ENCODE measurements at places on chromosomes 5 and 9.

DNA sequence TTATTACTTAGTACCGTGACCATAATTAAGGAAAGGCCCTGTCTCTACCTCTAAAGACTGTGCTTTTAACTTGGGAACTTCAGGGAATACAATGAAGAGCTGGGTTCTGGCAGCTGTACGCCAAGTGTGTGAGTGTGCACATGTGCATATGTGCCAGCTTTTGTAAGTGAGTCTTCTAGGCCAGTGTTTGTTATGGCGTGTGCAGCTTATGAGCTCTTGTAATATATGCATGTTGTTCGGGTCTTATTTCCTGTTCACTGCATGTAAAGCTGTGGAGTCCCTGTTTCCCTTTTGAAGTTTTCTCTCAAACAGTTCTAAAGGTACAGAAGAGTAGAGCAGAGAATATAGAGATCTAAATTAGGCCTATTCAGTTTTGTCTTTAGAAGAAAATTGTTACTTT is 30.5 kb downstream of the TGFBR1 start:
- no peak for DNase-seq

GRCh38 chr5:74624501-74624900 is 16.0 kb downstream of the ENC1 start:
- DNase-seq: no peak

DNA sequence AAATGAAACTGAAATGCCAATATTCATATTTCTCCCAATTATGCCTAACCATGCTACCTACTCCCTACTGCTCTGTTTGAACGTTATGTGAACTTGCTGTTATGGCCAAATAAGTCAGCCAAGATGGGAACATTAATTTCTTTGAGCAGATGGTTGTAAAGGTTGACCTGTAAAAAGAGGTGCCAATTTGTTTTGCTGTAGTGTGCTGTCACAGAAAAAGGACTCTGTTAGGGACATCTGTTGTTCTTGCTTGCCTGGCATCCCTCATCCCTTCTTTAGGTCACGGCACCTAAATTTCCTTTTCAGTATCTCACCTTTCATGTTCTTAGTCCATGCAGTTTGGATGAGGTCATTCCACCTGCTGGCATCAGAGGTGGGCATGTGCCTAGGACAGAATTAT is 35.4 kb downstream of the GDNF start:
- no peak for DNase-seq

GRCh38 chr5:181121675-181122561 is 9.1 kb downstream of the OR2V1 start:
- peak; percentile 33 for DNase-seq

- peak; percentile 7 for DNase-seq
Measured at GRCh38 chr9:98944057-98944733, 488 bp downstream of the COL15A1 start.

- DNase-seq: no peak
Measured at GRCh38 chr5:156201788-156202403, 125.1 kb upstream of the SGCD start.

DNA sequence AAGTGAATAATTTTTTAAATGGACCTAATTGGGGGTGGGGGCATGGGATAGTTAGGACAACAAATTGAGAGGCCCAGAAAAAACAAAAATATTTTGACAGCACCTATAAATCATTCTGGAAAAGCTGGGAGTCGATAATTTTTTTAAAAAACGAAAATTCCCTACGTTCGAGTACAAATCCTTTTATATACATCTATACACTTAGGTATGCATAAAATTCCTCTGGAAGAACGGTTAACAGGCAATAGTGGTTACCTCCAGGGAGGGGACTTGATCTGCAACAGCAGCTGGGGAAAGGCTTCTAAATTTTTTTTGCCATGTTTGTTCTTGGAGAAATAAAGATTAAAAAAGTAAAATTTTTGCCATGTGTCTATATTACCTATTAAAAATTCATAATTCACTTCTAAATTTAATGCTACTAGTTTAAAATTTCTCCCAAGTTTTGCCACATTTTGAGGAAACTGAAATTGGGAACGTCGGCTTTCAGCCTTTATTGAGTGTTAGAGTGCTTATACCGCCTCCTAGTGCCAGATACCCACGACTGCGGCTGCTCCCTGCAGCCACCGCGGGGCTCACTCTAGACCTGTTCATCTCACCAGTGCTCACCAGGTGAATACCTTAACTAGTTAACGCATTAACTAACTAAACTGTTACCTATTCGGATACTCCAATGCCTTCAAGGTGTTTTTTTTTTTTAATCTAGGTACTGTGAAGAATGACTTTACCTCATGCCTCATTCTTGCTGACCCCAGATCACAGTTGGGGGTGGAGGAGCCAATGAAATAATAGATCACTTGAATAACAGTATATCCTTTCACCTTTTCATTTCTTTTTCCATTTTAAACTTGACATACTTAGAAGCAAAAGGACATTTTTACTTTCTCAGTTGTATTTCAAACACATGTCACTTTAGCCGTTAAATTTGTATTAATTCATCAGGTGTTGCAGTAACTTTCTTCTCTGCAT is 1.8 kb upstream of the BHMT start:
- peak; percentile 30 for DNase-seq

GRCh38 chr5:147782110-147783028 is at the start of gene JAKMIP2:
JAKMIP2 (minus strand) TSS chr5:147782728; CDS start chr5:147671806, 110,922 bp downstream.
- DNase-seq: peak; percentile 47

DNA sequence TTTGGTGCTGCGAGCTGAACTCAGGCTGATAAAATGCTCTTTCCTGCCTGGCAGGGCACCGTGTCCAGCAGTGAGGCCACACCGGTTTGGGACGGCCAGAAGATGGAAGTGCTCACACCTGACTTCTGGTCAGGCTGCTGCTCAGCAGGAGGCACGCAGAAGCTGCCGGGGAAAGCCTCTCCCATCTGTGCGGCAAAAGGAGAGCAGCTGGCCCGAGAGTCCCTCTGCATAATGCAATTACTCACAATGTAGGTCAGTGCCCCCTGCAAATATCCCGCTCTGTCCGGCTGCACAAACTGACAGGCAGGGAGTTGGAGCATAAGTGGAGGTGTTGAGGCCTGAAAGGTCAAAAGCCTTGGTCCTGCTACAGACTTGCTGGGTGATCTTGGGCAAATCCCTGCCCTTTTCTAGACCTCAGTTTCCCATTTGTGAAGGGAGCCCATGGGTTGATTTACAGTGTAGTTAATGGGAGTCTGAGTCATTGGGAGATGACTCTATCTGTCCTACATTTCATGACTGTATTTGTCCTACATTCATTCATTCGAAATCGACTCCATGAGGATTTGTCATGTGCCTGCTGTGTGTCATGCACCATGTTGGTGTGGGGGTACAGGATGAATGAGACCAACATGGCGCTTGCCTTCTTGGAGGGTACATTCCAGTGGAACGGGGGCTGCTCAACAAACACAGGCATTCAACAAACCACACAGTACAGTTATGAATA is 61.8 kb upstream of the TBC1D2 start:
- DNase-seq: no peak
